NCI-H1417 treated with DMSO at 0.1 percent for 48 hours (cell line): ENCODE measurements at places on chromosomes 3 and 15.

DNA sequence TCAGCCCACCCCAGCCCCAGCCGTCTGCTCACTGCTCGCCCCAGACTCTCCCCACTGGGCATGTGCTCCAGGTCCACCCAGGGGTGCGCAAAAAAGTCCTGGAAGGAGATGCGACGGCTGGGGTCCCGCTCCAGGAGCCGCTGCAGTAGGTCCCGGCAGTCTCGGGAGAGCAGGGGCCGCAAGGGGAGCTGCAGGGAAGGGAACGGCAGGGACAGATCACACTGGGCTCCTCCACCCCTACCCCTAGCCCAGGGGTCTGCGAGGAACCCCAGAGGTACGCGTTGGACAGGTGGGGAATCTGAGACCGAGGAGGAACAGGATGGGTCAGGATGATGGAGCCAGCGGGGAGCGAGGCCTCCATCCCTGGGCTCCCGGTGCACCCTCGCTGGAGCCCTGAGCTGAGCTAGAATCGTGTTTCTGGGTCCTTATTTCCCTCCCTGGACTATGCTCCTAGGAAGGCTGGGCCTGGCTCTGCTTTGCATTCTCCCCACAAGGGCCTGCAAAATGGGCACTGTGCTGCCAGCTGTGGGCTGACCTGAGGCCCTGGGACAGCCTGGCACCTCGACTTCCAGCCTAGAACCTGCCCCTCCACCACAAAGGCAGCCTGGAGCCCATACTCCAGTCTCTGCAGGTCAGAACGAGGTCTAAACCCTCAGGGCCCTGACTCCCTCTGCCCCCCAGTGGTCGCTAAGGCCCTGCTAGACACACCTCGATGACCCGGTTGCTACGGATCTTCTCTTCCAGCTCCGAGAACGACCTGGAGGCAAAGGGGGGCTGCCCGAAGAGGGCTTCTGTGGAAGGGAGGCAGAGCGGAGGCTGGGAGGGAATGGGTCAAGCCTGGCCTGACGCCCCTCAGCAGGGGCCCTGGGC, 3.2 kb downstream of the ULK3 start:
- no peak for DNase-seq

DNA sequence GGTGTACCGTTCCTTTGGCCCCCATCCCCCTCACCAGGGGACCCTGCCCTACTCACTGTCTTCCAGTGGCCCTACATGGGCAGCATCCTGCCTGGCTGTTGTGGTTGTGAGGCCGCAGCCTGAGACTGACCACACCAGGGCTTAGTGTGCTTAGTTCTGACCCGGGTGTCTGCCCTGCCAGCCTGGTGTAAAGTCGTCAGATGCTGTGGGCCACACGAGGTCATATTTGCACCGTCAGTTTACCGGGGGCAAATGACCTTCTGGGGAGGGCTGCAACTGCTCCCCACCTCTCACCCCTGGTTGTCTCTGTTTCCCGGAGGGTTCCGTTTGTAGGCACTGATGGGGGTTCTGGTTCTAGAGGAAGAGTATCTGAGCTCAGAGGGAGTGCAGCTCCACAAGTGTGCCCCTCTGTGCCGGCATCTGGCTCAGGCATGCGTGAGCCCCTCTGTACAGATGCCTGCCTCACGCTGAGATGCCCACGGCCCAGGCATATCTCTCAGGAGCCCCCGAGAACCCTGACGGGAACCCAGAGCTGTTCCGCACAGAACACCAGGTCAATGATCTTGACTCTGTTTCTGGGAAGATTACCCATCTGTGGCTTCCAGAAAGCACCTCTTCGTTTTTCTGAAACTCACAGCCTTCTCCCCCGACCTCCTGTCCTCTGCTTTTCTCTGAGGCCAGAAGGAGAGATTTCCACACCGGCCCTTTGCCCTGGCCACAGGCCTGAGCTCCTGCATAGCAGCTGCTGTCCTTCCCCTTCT, 19.2 kb downstream of the KLF13 start:
- DNase-seq = no peak

GRCh38 chr3:56086355-56086754, 381.9 kb downstream of the ERC2 start:
- DNase-seq = no peak

DNA sequence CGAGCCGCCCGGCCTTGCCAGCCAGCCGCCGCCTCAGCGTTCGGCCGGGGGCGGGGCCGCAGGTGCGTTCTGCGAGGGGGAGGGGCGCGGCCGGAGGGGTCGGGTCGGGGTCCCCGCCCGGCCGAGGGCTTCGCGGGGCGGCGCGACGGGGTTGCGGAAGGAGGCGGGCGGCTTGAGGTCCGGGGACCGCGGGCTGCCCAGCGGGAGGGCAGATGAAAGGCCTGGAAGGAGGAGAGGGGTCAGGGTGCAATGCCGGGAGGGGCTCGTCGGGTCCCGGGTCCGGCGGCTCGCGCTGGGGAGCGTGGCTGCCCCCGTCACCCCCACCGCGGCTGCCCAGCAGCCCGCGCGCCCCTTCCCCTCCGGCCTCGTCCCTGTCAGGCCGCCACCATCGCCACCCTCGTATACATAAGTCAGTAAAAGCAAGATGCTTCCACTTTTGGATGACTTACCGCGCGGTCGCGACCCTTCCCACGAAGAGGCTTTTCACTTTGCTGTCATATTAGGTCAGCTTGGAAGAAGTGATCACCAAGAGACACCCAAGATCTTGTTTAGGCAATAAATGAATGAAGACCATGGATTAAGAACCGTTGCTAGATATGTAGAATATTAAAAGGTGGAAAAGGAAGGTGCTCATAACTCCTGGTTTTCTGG, 620 bp upstream of the ANP32A start:
- no peak for DNase-seq

DNA sequence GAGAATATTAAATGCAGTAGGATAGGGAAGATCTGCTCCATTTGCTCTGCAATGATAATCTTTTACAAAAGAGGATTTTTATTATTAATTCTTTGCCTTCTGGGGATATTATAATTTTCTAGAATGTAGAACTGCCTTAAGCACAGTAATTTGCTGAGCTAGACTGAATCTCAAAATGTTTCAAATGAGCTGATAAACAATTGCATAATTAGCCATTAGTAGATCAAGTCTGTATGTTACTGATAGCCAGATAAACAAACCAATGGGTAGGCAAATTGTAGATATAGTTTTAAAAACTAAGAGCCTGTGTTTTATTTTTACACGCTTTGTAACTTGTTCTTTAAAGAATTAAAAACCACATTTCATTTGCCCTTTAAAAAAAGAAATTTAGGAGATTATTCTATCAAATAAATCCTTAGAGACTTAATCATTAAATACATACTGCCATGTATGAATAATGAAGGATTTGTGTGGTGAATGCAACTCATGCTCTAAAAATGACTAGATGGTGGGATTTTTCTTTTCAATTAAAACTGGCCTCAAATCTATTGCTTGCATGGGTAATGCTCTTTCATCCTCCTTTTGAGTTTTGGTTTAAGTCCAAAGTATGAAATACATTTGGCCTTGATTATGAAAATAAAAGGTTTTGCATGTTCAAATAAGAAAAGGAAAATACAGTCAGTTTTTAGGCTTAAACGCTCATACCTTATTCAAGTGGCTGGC, 32.6 kb upstream of the NANOGP8 start:
- no peak for DNase-seq

GRCh38 chr3:85182975-85183752, 224.4 kb downstream of the CADM2 start:
- DNase-seq = no peak

DNA sequence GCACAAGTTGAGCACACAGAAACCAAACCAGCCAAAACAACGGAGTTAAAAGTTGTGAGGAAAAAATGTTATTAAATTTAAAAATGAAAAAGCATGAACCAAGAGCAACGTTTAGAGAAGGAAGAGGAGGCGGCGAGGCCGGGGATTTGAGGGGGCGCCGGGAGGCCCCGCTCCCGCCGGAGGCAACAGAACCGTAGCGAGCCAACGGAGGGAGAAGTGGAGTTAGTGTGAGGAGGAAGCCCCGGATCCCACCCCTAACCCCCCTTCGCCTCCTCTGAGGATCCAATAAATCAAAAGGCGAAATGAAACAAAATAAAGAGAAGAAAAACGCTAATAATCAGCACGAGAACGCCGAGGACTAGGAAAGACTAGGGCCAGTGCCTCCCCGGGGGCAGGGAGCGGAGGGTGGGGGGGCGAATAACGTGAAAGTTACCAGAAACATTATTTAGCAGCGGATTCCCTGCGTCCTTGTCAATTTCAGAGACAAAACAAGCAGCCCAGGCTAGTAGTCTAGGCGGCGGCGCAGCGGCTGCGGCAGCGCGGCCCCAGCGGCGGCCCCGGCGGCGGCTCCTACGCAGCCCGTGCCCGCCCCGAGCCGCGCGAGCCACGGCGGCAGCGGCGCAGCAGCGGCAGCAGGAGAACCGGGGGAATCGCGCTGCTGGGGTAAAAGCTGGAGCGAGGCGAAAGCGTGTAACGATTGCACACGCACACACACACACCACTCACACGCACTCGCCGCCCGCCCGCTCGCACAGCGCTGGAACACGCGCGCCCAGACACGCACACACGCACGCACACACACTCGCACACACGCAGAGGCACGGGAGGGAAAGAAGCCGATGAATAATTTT, 1.7 kb downstream of the MEIS2 start:
- DNase-seq = no peak

DNA sequence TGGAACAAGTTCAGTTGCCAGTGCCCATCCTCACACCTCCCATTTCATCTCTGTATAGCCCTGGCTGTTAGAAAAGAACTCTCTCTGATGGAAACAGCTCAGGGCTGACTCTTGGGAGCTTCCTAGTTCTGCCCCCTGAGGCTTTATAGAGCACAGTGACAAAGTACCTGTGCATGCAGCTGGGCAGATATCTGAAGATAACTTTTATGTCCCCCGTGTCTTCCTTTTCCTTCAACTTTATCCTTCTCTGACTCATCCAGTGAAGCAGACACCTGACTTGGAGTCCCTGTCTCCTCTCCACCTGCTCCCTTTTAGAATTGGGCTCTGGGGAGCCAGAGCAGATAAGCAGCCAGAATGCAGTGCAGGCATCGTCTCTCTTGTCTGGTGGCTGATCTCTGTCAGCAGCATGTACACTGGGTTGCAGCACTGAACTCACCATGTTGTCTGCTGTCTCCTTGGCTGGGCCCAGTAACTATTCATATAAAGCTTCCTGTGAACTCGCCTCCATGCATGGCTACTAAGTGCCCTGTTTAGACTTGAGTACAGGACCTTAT, 53.9 kb upstream of the PLXNA1 start:
- no peak for DNase-seq

- DNase-seq = no peak
Observed at GRCh38 chr3:186109897-186110803, 1.3 kb upstream of the ETV5 start.

DNA sequence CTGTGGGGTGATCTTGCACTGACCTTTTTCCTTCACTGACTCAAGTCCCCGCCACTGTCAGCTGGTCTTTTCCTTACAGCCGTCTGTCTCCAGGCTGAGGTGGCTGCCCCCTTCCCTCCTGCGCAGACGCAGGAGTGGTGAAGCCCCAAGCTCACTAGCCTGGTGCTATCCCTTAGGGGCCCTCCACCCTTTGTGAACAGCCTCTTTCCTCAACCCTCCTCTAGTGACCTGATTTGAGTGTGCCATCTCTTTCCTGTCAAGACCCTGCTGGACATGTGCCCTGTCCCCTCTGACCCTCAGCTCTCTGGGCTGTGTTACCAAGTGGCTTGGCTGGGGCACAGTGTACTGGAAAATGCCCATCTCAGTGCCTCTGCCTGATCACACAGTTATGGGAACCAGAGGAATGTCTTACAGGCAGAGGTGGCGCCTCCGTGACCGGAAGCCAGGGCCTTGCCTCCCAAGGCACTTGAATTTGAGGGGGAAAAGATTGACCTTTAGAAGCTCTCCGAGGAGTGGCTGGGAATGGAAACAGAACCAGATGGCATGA, 8.7 kb downstream of the KBTBD13 start:
- DNase-seq = no peak

DNA sequence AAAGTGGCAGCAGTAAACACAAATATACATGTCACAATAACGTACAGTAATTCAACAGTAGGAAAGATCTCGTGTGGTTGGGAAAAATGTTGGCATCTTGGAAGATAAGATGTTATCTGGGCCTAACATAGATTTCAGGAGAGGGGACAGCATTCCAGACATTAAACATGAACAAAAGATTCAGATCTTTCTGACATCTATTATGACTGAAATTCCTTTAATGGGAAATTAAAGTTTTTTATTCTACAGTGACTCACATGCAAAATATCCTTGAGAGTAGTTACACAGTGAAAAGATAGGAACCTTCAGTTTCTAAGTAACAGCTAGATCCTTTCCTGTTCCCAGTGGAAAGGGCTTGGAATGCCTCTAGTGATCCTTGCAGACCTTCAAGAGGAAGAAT, 9.2 kb downstream of the NDUFB5 start:
- no peak for DNase-seq

DNA sequence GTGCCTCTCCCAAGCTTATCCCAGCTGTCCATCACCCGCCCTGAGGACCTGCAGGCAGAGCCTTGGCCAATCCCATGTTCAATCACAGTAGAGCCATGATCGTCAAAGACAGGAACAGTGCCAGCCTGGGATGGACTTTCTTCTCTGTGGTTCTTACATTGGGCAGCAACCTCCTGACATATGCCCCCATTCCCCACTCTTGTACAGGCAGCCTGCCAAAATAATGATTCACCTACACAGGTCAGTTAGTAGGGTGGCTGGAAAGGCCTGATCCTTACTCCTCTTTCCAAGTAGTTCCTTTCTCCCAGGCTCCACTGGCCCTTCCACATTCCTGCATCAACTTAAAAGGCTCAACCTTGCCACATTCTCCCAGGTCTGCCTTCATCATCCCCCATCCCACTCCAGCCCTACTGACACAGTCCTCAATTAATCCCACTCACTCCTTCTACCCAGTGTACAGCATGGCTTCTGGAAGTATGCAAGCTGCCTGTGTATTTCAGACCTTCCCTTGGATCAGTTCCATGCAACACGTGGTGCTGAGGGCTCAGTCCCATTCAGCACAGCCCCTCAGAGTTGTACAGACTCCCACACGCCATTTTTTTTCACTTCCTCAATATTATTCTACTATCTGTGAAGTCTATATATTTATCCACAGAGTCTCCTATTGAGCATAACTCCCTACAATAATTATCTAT, 189.8 kb downstream of the NTRK3 start:
- no peak for DNase-seq

GRCh38 chr3:129560269-129560787, 17.4 kb downstream of the H1-8 start:
- no peak for DNase-seq

DNA sequence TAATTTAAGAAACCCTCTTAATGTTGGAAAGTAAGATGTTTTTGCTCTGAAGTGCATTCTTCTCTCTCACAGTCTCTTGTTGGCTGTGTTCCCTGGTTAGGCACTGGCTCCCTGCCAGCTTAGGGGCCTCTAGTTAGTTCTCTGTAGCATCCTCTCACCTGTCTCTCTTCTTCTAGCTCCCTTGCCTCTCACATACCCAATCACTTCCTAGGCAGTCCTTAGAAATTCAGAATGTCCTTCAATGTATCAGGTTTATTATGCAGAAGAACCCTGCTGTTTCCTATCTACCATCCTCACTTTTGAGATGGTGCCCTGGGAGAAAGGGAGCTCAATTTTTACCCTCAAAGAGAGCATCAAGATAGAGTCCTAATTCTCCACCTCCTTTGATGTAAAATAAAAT, 36.2 kb upstream of the CPNE4 start:
- DNase-seq = peak; percentile 33

GRCh38 chr3:37887062-37887461, 25.4 kb downstream of the CTDSPL start:
- DNase-seq = no peak
